ENCODE measurements at places on chromosomes 6 and 20.

- no peak for DNase-seq
Measured at GRCh38 chr6:120005292-120005976, 655.9 kb upstream of the MAN1A1 start.

GRCh38 chr6:76615395-76615794 is 542.9 kb upstream of the IMPG1 start:
- no peak for DNase-seq

DNA sequence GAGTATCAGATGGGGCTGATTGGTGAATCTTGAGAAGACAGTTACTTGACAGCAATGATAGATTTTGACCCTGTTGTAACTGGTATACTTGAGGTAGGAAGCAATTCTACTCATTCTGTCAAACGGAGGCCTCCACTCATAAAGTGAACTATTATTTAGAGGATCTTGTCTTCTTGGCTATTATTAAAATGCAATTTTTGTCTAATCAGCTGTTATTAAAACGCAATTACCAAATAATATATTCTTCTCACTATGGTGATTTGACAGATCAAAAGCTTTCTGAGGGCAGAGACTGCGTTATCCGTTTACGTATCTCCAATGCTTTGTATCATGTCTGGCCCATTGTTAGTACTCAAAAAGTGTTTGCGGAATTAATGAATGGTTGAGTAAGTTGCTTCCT is 120.7 kb downstream of the MACROD2 start:
- no peak for DNase-seq

GRCh38 chr6:88179692-88180091 is 13.5 kb upstream of the CNR1 start:
- DNase-seq, result no peak

GRCh38 chr6:170089963-170090362 is 200.9 kb downstream of the DLL1 start:
- DNase-seq, result no peak

DNA sequence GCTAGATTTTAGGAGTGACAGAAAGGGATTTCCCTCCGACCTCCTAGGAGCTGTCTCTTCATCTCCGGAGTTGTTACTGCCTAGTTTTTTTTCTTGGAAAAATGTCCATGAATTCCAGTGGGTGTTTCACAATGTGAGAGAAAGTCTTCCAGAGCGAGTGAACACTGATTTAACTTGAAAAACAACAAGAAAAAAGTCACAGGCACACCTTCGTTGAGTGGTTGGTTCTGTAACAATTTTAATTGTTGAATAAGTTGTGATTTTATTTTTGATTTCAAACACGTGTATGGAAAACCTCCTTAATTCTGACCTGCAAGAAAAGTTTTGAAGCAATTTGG is 2.9 kb downstream of the TFAP2C start:
- peak; percentile 56 for DNase-seq

DNA sequence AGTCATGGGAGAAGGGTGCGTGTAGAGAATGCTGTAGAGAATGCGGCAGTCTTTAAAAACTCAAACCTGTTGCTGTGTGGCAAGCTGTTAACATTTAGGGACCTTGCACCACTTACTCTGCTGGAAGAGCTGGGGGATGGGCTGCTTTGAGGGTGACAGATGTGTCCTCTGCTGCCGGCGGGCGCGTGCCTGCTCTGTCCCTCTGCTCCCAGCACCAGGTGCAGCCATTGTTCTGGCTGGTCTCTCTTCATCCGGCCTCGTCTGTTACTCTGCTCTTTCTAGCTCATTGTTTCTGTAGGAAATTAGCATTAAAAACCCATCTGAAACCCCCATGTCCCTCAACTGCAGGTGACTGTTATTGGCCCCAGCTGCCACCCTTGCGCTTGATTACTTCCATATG is 78.5 kb downstream of the CBFA2T2 start:
- no peak for DNase-seq

DNA sequence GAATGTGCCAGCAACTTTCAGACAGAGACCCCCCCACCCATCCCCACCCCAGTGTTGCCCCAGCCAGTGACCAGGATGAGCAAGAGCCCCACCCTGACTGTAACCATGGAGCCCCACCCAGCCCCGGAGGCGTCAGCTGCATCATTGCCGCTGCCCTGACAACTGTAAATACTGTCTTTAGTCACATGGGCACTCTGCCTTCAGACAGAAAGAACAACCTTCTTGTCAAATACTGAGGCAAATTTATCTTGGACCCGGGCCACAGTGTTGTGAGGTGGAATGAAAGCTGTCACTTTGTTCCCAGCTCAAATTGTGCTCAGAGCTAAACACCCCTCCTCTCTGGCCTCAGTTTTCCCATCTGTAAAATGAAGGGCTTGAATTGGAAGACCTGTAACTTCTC is 23.7 kb downstream of the MOCS3 start:
- peak; percentile 62 for DNase-seq

DNA sequence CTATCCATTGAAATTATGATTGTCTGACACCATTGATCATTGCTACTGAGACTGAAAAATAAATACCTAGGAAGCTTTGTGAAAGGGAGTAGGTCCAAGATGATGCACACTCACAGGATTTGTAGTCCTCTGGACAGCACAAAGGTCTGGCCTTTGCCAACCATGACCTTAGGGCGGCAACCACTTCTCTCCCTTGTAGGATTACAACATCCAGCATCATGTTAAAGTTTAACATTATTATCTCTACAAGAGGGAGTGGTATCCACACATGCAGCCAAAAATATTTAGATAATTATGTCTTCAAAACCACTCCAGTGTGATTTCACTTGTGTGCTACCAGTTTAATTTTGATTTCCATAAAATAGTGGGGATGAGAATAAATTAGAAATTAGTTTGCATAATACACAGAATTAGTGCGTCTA is 51.1 kb upstream of the NHSL1 start:
- no peak for DNase-seq

DNA sequence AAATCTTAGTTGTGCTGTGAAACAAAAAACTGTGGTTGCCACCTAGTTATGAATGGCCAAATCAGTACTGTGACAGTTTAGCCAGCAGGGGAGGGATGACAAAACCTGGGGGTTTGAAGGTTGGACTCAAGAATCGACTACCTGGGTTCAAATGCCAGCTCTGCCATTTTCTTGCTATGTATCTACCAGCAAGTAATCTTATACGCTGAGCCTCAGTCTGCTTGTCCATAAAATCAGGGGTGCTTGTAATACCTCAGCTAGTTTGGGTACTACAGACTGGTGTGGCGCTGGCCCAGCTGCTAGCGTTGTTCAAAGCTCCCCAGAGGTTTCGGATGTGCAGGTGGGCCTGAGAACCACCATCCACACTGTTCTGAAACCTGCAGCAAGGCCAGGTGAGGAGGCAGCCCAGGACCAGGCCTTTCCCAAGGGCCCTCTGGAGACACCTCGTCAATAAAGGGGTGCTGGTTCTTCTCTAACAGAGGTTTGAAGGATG is 40.4 kb downstream of the TRAM2 start:
- no peak for DNase-seq

- no peak for DNase-seq
Measured at GRCh38 chr20:36969478-36970186, 18.1 kb upstream of the SAMHD1 start.

DNA sequence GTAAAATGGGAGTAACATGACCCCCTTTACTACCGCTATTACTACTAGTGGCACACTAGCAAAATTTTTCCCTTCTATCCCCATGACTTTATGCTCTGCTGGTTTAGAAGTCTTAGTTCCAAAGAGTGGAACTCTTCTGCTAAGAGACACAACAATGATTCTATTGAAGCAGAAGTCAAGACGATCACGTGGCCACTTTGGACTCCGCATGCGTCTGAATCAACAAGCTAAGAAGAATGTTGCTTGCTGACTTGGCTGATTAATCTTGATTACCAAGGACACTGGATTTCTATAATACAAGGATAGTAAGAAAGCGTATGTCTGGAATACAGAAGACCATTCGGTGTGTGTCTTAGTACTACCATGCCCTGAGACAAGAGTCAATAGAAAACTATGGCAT is 244.7 kb upstream of the BTBD3 start:
- no peak for DNase-seq

- no peak for DNase-seq
Measured at GRCh38 chr20:25129908-25130307, 48.0 kb upstream of the VSX1 start.

DNA sequence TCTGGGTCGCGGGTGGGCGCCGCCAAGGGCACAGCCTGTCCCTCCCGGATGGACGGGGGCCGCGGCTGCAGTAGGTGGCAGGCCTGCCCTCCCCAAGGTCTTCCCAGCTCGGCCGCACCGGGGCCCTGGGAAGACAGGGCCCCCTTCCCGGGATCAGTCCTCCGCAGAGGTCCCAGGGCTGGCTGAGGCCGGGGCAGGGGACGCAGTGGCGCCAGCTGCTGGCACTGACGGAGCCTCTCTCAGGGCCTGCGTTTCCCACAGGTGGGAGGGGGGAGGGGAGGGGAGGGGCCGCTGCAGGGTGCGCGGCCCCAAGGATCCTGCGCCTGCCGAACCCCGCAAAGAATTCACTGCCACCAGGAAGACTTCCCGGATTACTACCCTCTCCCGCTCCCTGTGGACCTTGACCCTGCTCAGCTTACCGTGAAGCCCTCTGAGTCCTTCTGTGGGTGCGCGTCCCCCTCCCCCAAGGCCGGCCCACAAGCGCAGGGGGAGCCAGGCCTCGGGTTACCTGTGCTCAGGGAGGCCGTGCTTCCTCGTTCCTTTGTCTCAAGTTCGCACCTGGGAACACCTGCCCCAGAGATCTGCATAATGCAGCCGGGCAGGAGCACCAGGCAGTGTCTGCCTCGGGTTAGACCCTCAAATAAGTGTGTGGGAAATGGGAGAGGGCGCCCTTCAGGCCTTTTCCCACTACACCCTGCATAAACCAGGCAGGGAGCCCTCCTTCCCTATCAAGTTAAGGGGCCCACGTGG is 5.1 kb downstream of the LZTS3 start:
- no peak for DNase-seq

- DNase-seq, result no peak
Measured at GRCh38 chr6:102848796-102849195, 1455.3 kb downstream of the GRIK2 start.

- peak; percentile 75 for DNase-seq
Measured at GRCh38 chr6:107539409-107539808, 49.5 kb downstream of the SOBP start.

- DNase-seq, result peak; percentile 51
Measured at GRCh38 chr6:106975738-106976064, 1.2 kb upstream of the CD24 start.

GRCh38 chr20:8322662-8323217 is 190.7 kb downstream of the PLCB1 start:
- DNase-seq, result no peak

GRCh38 chr20:56467968-56468315 is 485 bp upstream of the RTF2 start:
- no peak for DNase-seq

DNA sequence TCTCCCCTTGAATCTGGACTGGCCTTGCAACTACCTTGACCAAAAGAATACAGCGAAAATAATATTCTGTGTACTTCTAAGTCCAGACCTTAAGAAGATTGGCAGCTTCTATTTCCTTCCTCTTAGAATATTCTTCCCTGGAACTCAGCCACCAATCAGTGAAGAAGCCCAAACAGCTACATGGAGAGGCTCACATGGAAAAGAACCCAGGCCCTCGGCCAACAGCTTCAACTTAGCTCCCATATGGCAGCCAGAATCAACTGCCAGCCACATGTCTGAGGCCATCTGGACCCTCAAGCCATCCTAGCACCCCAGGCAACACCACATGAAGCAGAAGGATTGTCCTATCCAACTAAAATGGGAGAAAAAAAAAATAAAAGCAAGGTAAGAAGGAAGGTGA is 178.8 kb downstream of the IBTK start:
- no peak for DNase-seq

- peak; percentile 98 for DNase-seq
Measured at GRCh38 chr20:51447097-51447764, 95.3 kb downstream of the NFATC2 start.

GRCh38 chr6:22003287-22003686 is 293.5 kb downstream of the PRL start:
- peak; percentile 25 for DNase-seq

GRCh38 chr6:106488494-106489370 is 128.2 kb downstream of the CRYBG1 start:
- DNase-seq, result peak; percentile 49

DNA sequence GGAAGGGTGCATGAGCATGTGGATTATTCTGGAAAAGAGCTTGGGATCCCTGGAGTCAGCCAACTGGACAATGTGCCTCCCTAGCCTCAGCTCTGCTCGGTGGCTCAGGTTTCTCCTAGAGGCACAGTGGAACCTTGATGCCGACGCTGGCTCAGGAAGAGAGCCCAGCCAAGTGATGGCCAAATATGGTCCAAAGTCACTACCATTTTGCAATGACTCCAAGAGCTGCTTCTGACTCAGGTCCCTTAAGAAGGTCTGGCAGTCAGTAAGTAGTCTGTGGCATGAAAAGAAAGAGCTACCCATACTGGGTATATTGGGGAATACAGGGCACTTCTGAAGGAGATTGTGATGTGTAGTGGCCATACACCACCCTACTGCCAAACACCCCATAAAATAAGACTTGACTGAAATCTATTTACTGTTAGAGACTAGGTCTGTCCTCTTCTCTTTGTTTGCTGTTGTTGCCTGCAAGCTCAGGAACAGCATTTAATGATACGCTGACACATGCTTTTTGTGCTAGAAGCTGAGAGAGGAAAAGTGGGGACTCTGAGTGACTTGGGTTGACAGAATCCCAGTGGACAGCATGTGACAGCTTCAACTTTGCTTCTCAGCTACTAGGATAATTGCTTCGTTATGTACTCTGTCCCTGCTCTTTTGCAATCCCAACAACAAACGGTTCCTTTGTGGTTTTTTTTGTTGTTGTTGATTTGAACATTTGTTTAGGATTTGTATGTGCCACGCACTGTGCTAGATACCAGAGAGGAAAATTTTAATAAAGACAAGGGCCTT is 30.3 kb upstream of the OGFRL1 start:
- no peak for DNase-seq

- DNase-seq, result peak; percentile 55
Measured at GRCh38 chr20:62350098-62350628, 16.9 kb downstream of the LAMA5 start.

GRCh38 chr6:22146931-22147701 is 149.7 kb downstream of the PRL start:
- no peak for DNase-seq

DNA sequence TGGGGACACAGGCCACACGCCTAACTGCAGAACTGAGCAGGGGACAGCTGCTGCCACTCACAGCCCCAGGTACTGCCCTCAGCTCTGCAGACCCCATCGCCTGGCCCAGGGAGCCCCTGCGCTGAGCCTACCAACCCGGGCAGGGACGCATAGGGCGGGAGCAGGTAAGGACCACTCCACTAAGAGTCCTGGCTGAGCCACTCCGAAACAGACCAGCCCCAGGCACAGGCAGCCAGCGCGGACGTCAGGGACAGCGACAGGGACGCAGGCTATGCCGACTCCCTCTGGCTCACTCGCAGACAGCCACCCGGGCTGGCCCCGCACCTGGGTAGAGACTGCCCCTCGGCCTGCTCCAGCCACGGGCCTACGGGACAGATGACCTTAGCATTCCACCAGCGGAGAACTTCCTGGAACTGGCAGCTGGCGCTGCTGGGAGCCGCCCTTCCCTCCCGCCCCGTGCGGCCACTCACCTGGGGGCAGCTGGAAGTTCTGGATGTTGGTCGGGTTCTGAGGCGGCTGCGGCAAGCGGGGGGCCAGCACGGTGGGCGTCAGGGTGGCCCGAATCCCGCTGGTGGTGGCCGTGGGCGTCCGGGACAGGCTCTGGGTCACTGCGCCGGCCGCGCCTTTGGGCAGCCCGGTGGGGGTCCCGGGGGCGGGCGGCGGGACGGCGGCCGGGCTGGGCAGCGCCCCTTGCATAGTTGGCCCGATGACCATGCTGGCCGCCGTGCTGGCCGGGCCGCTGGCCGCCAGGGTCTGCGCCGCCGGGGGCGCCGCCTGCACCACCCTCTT is 1.5 kb downstream of the TAF4 start:
- peak; percentile 53 for DNase-seq

Data from astrocyte of the hippocampus (primary cell).